SK-N-SH (cell line): ENCODE measurements at places on chromosomes 11 and 22. TPM values are rescaled to one million over a fixed set of nuclear protein-coding genes. Genes with fewer than 3 reads are reported as not detected.

P2RY2 gene
- polyA plus RNA-seq = 0.12 and 0.13 TPM in 2 replicates

MYEOV gene
- polyA plus RNA-seq = 3.0 and 3.6 TPM in 2 replicates

- H3K4me3 ChIP-seq = no peak overlapping the region
- H3K36me3 ChIP-seq = no peaks in the 10 kb centered on the region
- no peak overlapping the region for H3K27ac ChIP-seq
- DNase-seq = no peak
Measured at GRCh38 chr11:76690736-76691135, 20.2 kb upstream of the LRRC32 start.

DNA sequence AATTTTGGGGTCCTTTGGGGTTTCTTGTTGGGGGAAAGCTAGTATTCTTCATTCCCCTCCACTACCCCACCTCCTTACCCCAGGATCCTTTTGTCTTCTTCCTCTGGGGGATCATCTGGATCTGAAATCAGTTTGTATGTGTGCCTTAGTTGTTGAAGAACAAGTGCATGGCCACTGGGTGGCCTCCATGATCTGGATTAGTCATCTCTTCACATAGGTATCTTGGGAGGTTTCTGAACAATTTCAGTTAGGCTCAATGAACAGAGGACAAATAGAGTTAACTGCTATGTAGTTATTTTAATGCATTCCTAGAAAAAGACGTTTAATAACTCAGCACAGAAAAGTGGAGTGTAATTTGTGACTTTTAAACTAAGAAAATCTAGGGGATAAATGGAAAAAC, 7.1 kb upstream of the VWA5A start:
- H3K4me1 ChIP-seq = no peaks in the 10 kb centered on the region
- H3K4me3 ChIP-seq = no peak overlapping the region
- no peak for DNase-seq
- no peak overlapping the region for H3K27ac ChIP-seq
- H3K36me3 ChIP-seq = no peaks in the 10 kb centered on the region

- H3K4me1 ChIP-seq = peaks cover 17% of the 10 kb centered on the region; the same call in 1 of the 2 replicates
- no peaks in the 10 kb centered on the region for H3K27me3 ChIP-seq
Measured at GRCh38 chr11:36019005-36019596, 75.2 kb downstream of the LDLRAD3 start.
